ENCODE measurements at places on chromosomes 2 and 18. TPM values are rescaled to one million over a fixed set of nuclear protein-coding genes. Genes with fewer than 3 reads are reported as not detected.
A peak's percentile ranks its signal among the peaks of the same experiment; 100 is the strongest.

DNA sequence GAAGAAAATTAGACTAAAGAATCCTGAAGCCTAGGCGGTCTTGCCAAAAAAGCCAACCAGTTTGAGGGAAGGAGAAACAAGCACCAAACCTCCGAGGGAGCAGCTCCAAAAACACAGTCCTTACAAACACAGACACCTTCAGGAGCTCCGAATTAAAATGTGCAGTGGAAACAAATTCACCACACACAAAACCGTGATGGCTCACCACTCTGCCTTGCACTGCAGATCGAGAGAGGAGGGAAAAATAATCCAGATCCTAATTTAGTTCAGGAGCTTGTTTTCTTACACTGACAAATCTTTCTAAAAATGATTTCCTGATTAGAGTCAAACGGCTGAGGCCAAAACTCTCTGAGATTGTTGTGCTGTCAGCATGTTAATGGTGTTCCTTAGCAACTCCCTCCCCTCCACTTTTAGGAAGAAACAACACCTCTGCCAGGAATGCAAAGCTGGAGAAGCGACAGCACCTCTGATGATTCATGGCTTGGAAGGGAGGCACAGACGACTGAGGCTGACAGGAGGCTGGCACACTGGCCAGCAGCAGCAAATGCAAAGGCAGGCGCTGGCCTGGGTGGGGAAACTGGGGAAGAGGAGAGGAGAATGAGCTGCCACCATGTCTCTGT lies 249.4 kb upstream of the KLHL29 start:
- no peak for DNase-seq

DNA sequence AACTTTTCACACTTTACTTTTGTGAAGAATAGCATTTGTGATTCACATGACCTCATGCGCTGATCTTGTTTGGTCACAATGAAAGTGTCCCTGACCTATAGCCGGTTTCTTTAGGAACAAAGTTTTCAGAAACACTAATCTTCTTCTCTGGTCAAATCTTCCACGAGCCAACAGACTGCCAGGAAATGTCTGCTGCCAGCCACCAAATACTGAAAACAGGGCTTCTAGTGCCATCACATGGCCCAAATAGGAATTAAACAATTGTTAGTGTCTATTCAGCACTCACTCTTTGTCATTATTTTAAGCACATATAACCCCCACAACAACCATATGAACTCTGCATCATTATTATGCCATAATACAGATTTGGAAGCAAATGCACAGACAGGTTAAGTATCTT lies 286.5 kb upstream of the SYT4 start:
- peak; percentile 74 for DNase-seq

DNA sequence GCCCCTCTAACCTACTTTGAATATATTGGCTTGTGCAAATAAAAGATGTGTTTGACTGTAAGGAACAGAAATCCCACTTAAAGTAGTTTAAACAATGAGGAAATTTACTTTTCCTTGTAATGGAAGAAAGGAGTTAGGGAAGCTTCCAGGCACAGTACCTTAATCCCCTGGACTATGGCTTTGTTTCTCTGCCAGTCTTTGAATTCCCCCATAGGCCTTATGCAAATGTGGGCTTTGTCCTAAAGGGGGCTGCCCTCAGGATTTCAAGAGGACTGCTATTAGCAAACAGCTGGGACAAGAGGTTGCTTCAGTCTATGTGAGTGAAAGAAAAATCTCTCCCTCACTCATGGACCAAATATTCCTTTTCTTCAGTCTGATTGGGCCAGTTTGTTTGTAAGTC lies 255.1 kb upstream of the THSD7B start:
- DNase-seq: no peak

- DNase-seq: no peak
Measured at GRCh38 chr2:66431846-66432587, 2.9 kb upstream of the MEIS1 start.

- DNase-seq: no peak
Measured at GRCh38 chr2:64634345-64635267, 19.1 kb downstream of the SERTAD2 start.

DNA sequence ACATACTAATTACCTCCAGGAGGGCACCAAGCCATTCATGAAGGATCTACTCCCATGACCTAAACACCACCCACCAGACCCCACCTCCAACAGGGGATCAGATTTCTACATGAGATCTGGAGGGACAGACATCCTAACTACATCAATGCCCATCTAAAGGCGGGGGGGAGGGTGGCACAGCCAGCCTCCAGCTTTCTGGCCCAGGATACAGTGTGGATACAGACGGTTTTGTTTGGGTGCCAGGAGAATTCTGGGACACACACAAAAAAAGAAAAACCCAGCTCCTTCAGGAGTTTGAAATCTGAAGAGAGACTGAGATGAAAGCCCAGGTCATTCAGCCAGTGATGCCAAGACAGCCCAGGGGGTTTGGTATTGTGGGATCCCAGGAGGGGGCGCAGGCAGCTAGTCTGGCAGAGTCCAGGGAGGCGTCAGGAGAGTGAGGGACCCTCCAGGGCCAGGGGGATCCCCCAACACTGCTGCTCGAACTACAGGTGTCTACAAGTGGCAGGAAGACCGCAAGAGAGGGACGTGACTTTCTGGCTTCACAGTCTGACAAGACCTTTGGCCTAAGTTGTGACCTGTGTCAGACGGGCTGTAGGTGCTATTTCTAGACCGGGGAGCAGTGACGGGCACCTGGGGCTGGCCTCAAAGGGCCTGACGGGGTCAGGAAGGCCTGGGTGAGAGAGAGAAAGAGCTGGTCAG lies 62.1 kb downstream of the NDUFA10 start:
- no peak for DNase-seq

- no peak for DNase-seq
Measured at GRCh38 chr2:29563697-29564096, 357.7 kb downstream of the ALK start.

DNA sequence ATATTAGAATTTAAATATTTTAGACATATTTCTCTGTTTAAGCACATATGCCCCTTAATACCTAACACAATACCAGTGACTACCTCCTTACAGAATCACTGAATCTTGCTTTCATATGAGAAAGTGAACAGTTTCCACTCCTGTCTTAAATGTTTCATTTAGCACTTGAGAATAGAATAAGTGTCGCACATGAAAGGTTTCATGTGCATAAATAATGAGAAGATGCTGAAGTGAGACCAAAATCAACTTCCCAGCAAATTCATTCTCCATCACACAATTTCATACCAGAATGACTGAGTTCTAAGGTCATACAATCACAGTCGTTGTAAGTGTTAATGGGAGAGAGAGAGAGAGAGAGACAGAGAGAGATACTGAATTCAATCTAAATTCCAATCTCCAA lies 51.2 kb downstream of the ATIC start:
- DNase-seq: no peak

DNA sequence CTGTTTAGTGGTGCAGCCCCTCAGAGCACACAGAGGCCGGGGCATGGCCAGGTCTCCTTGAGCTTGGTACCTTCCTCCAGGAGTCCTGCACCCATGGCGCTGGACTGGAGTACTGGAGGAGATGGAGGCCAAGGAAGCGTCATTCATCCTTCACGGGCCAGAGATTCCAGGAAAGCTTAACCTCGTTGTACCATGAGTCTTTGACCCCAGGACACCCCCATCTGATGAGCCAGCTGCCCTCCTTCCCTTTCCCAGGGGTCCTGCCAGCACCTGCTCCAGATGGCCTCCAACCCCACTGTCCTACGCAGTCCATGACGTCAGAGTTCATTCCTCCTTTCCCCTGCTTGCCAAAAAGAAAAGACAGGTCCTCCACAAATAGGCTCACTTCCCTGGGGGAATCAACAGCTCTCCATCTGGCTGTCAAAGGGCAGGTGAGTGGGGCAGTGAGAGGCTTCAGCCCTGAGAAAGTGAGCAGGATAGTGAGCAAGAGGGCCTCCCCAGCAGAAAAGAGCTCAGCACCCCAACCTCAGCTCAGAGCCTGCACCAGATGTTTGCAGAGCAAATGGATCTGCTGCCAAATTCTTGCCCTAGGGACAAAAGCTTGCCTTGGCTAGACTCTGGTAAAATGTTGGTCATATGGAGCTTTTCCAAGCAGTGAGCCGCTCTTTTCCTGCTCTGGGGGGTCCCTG lies 4.5 kb upstream of the NPPC start:
- DNase-seq: no peak

DNA sequence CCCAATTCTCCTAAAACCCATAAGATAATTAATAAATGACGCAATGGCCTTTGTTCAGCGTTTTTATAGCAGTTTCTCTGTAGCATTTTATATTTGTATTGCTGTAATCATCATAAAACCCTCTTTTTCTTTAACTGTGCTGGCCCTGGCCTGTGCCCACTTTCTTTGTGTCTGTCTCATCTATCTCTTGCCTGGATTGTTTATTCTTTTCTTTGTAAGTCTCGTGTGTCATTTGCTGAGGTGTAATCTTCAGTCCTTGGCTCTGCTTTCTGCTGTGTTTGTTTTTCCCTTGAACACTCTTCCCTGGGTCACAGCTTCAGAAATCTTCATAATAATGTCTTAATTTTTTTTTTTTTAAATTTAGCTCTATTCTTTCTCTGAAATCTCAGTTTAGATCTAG lies 525.8 kb upstream of the LINC00305 start:
- no peak for DNase-seq

GRCh38 chr2:127647242-127648190 lies 1.6 kb downstream of the GPR17 start:
- no peak for DNase-seq

- no peak for DNase-seq
Measured at GRCh38 chr2:100822587-100823248, 2.8 kb downstream of the NPAS2 start.

Gene IL36RN
- not detected for total RNA-seq

Gene ME2
- 28.8 TPM for total RNA-seq

Gene ZBTB7C
- not detected for total RNA-seq

Gene FBXO15
- 0.81 TPM for total RNA-seq
